Osteoblast (primary cell): ENCODE measurements at places on chromosomes 2 and 18. TPM values are rescaled to one million over a fixed set of nuclear protein-coding genes. Genes with fewer than 3 reads are reported as not detected.
A peak's percentile ranks its signal among the peaks of the same experiment; 100 is the strongest.

- peak overlapping the region; percentile 88 for H3K4me3 ChIP-seq
- H3K27ac ChIP-seq, result peak overlapping the region; percentile 95
- peaks cover 20% of the 10 kb centered on the region for H3K4me1 ChIP-seq
- H3K36me3 ChIP-seq, result no peaks in the 10 kb centered on the region
- DNase-seq, result no peak
These were observed 1.5 kb downstream of the MAP3K2 start for GRCh38 chr2:127386246-127386645.

Gene RGPD8
- total RNA-seq, result 21.5 and 25.0 TPM in 2 replicates

GRCh38 chr18:39951142-39951720 is 2003.8 kb upstream of the PIK3C3 start:
- no peaks in the 10 kb centered on the region for H3K36me3 ChIP-seq
- H3K27ac ChIP-seq, result no peak overlapping the region
- H3K27me3 ChIP-seq, result no peaks in the 10 kb centered on the region
- H3K4me1 ChIP-seq, result no peaks in the 10 kb centered on the region
- H3K4me3 ChIP-seq, result no peak overlapping the region

DNA sequence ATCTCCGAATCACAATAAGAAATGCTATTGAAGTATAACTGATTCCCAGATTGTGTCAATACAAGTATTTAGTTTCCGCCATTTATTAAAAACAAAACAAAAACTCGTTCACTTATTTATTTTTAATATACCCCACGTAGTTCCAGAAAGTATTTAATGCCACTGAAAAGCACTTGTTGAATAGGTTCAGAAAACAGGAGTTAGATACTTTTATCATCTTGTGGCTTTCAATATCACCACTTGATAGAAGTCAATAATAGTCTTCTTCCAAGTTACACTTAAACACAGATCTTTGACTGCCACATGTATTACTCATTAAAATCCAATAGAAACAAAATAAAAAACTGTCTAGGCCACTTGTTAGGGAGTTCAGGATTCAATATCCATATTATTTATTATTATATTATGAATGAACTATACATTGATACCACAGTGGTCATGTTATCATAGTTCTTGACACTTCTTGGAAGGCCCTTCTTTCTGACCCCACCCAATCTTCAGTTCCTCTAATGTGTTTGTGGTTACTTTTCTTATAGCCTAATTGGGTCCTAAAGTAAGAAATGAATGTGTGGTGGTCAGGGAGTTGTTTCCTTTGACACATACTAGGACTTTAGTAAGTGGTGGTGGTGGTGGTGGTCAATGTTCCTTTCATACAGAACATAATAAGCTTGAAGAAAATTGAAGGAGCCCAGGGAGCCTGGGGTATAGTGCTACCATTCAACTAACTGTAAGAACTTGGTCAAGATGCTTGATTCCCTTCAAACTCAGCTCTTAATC is 221.3 kb upstream of the ITGA4 start:
- no peak overlapping the region for H3K4me3 ChIP-seq
- H3K27ac ChIP-seq, result no peak overlapping the region
- DNase-seq, result no peak
- H3K4me1 ChIP-seq, result no peaks in the 10 kb centered on the region
- H3K36me3 ChIP-seq, result no peaks in the 10 kb centered on the region

Gene PTGR3
- total RNA-seq, result 8.3 and 10.3 TPM in 2 replicates

Gene CNOT11
- 43.4 and 45.1 TPM in 2 replicates for total RNA-seq

DNA sequence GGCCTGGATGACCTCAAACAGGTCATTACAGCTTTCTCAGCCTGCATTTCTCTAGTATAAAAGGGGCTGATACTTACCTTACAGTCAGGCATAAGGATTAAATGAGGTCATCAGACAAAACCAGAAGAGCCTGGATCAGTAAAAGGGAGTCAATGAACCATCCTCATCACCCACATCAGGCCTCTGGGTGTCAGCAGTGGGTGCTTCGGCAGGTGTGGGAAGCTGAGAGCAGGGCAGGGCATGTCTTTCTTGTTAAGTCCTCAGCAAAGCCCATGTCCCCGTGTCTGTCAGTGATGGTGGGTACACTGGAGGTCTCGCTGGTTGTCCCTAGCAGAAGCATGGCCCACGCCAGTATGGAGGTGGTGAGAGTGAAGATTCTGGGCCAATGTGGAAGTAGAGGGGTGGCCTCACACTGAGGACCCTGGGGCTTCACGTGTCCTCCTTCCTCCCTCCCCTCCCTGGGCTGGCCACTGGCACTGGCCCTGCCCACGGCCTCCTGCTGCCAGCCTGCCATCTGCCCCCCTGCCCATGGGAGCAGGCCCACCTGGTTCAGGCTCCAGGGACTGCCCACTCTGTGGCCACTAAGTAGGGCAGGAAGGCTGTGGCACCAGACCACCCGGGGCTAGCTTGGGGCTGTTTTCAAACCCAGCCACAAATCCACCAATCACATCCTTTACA is 4.4 kb downstream of the ADRA2B start:
- no peaks in the 10 kb centered on the region for H3K36me3 ChIP-seq
- no peak overlapping the region for H3K4me3 ChIP-seq
- no peak overlapping the region for H3K27ac ChIP-seq
- H3K4me1 ChIP-seq, result no peaks in the 10 kb centered on the region
- H3K27me3 ChIP-seq, result peaks cover 32% of the 10 kb centered on the region
- DNase-seq, result peak; percentile 81

DNA sequence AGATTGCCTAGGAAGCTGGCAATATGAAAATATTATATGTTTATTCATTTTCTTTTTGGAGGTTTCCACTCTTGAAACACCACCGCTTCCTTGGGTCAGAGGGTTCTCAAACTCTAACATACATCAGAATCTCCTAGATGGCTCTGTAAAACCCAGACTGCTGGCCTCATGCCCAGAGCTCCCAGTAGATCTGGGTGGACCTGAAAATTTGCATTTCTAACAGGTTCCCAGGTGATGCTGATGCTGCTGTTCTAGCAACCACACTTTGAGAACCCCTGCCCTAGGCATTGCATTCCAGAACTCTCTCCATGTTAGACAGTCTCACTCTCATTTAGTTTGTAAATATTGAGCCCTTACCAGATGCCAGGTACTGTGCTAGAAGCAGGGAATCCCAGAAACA is 139.4 kb downstream of the FAM210A start:
- H3K27ac ChIP-seq, result no peak overlapping the region
- H3K4me3 ChIP-seq, result no peak overlapping the region
- no peaks in the 10 kb centered on the region for H3K4me1 ChIP-seq
- no peaks in the 10 kb centered on the region for H3K36me3 ChIP-seq
- H3K27me3 ChIP-seq, result no peaks in the 10 kb centered on the region

Gene CNGA3
- 0.29 and 0.36 TPM in 2 replicates for total RNA-seq

GRCh38 chr18:24227977-24228666 is 89.3 kb downstream of the CABYR start:
- no peaks in the 10 kb centered on the region for H3K36me3 ChIP-seq
- peak; percentile 36 for DNase-seq
- no peak overlapping the region for H3K4me3 ChIP-seq

- no peak for DNase-seq
- no peak overlapping the region for H3K4me3 ChIP-seq
- H3K27me3 ChIP-seq, result no peaks in the 10 kb centered on the region
These were observed 77.5 kb downstream of the NCK2 start for GRCh38 chr2:105822186-105822585.

DNA sequence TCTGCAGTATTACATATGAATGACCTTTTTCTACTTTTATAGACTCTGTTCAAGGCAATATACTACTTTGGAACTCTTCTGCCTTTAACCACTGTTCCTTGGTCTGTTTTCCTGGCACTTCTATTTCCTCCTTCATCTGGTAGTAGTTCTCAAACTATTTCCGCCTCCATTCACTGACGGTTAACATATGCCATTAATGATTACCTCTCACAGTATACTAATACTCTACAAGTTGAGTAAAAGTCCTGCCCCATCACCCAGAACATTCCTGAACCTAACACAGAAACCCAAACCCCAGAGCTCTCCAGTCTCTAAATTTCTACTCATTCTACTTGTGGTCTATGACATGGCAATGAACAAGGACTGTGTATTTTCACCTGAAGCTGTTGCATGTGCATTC is 4.5 kb downstream of the GFPT1 start:
- peaks cover 14% of the 10 kb centered on the region for H3K36me3 ChIP-seq
- H3K27ac ChIP-seq, result no peak overlapping the region
- H3K4me1 ChIP-seq, result peaks cover 43% of the 10 kb centered on the region
- DNase-seq, result no peak
- no peak overlapping the region for H3K4me3 ChIP-seq

Gene AQP4
- not detected in 2 replicates for total RNA-seq

Gene CIB4
- not detected in 2 replicates for total RNA-seq

GRCh38 chr18:45651275-45651674 is 36.0 kb downstream of the SLC14A2 start:
- no peak overlapping the region for H3K27ac ChIP-seq
- no peaks in the 10 kb centered on the region for H3K4me1 ChIP-seq
- no peaks in the 10 kb centered on the region for H3K27me3 ChIP-seq
- H3K36me3 ChIP-seq, result no peaks in the 10 kb centered on the region
- no peak overlapping the region for H3K4me3 ChIP-seq

Gene EVX2
- total RNA-seq, result under 0.01 TPM in 1 of 2 replicates, not detected in the other

DNA sequence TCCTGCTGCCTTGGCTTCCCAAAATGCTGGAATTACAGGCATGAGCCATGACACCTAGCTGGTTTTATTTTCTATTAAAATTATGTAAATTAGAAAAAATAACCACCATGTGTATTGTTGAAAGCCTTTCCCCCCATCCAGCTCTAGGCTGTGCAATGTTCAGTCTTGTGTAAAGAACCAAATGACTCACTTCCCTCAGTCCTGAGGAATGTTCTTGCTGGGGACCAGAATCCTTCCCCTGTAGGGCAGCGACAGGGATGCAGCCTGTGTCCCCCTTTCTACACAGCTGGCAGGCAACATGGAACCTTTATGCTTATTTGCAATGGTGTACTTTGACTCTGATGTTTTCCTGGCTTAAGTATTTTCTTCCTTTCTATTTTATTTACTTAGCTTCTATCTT is 29.4 kb downstream of the AOX1 start:
- no peaks in the 10 kb centered on the region for H3K27me3 ChIP-seq
- no peaks in the 10 kb centered on the region for H3K36me3 ChIP-seq
- no peak for DNase-seq
- no peak overlapping the region for H3K4me3 ChIP-seq
- peaks cover 44% of the 10 kb centered on the region for H3K4me1 ChIP-seq

DNA sequence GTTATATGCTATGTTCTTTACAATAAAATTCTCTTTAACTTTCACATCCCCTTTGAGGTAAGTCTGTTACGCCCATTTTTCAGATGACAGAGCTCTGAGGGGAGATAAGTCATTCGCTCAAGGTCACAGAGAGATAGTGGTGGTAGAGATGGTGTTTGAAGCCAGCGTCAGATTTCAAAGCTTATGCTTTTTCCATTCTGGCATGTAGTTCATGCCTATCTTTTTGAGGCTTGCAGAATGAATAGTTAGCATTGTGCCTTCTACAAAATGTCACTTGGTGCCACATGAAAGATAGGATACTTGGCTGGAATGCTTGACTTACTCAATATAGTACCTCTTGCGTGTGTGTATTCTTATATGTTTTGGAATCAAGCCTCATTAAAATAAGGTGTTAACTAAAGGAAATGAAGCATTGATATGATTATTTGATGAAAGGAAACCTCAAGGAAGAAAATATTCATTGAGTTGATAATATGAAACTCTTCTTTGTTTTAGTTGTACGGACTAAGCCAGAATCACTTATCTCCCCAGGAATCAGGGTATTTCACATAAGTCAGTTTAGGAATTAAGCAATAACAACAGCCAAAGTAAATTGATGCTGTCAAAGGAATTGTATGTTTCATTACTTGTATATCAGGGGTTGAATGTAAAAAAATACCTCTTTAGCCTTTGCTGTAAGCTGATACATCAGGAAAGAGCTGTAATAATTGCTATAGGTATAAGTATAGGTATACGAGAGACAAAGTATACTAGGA is 15.5 kb downstream of the SPATS2L start:
- H3K36me3 ChIP-seq, result no peaks in the 10 kb centered on the region
- DNase-seq, result no peak
- no peak overlapping the region for H3K4me3 ChIP-seq
- H3K4me1 ChIP-seq, result peaks cover 24% of the 10 kb centered on the region

Gene HOXD9
- 0.36 and 0.59 TPM in 2 replicates for total RNA-seq

Gene DSG1
- total RNA-seq, result not detected in 2 replicates

- peak; percentile 62 for DNase-seq
- peaks cover 18% of the 10 kb centered on the region for H3K4me1 ChIP-seq
- no peak overlapping the region for H3K4me3 ChIP-seq
- no peaks in the 10 kb centered on the region for H3K27me3 ChIP-seq
- no peak overlapping the region for H3K27ac ChIP-seq
These were observed 95.7 kb upstream of the POU3F3 start for GRCh38 chr2:104758199-104758620.

DNA sequence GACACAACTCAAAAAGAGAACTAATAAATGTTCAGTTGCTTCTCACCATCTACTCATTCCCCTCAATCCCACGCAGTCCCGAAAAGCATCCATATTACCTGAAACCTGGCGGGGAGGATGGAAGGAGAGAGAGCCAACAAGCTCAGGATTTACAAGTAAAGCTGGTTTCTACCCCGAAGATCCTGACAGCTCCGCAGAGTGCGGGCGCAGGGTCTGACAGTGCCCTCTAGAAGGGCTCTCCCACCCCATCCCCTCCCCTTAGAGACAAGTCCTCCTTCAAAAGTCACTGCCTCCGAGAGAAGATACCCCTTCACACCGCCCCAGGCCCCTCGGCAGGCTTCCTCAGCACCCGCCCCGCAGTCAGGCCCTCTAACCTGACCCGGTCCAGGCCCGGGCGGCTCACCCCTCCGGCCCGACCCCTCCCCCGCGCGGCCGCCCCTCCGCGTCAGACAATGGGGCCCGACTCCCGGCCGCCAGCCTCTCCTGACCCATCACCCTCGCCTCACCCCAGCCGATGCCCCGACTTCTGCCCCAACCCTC is 550 bp downstream of the RAB1A start:
- DNase-seq, result peak; percentile 71
- peak overlapping the region; percentile 98 for H3K27ac ChIP-seq
- H3K4me1 ChIP-seq, result peaks cover 40% of the 10 kb centered on the region
- peak overlapping the region; percentile 100 for H3K4me3 ChIP-seq
- no peaks in the 10 kb centered on the region for H3K36me3 ChIP-seq

GRCh38 chr2:118312969-118313756 is 224.9 kb downstream of the INSIG2 start:
- H3K4me3 ChIP-seq, result no peak overlapping the region
- H3K4me1 ChIP-seq, result no peaks in the 10 kb centered on the region
- peaks cover 2% of the 10 kb centered on the region for H3K27me3 ChIP-seq
- no peak for DNase-seq
- H3K27ac ChIP-seq, result no peak overlapping the region
- no peaks in the 10 kb centered on the region for H3K36me3 ChIP-seq

GRCh38 chr2:61419570-61419969 is 51.3 kb downstream of the USP34 start:
- H3K27ac ChIP-seq, result no peak overlapping the region
- peaks cover 9% of the 10 kb centered on the region for H3K4me1 ChIP-seq
- no peaks in the 10 kb centered on the region for H3K36me3 ChIP-seq
- no peak overlapping the region for H3K4me3 ChIP-seq
